ENCODE measurements at places on chromosomes 12 and 14.

GRCh38 chr12:124097701-124098100, 124.7 kb downstream of the ZNF664 start:
- DNase-seq = no peak

DNA sequence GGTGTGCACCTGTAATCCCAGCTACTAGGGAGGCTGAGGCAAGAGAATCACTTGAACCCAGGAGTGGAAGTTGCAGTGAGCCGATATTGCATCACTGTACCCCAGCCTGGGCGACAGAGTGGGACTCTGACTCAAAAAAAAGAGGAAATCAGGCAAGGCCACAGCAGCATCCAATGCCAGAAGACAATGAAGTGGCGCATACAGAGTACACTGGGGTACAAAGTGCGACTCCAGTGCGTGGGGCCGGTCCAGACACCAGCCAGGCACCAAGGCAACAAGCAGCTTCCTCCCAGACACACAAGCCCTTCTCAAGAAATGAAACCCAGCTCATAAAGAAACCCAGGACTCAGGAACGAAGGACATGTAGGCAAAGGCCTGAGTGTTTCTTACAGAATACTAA, 28.2 kb downstream of the TTC7B start:
- no peak for DNase-seq

GRCh38 chr12:52413782-52414345, 7.7 kb upstream of the KRT82 start:
- DNase-seq = no peak

GRCh38 chr12:569091-569676, 94.1 kb downstream of the NINJ2 start:
- DNase-seq = no peak

DNA sequence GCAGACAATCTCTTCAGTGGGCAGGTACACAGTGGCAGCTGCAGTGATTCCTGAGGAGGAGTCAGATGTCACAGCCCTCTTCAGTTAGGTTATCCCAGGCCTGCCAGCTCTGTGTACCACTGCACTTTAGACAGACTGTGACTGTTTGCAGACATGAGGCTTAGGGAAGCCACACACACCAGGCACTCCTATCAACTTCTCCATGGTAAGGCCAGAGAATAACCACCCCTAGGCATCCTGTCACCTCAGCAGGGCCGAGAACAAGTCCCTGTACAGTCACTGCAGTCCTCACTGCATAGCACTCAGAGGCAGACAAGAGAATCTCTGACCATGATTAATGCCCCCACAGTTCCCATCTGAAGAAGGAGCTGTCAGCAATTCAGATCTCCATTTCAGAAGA, 296.5 kb downstream of the GALC start:
- DNase-seq = no peak

DNA sequence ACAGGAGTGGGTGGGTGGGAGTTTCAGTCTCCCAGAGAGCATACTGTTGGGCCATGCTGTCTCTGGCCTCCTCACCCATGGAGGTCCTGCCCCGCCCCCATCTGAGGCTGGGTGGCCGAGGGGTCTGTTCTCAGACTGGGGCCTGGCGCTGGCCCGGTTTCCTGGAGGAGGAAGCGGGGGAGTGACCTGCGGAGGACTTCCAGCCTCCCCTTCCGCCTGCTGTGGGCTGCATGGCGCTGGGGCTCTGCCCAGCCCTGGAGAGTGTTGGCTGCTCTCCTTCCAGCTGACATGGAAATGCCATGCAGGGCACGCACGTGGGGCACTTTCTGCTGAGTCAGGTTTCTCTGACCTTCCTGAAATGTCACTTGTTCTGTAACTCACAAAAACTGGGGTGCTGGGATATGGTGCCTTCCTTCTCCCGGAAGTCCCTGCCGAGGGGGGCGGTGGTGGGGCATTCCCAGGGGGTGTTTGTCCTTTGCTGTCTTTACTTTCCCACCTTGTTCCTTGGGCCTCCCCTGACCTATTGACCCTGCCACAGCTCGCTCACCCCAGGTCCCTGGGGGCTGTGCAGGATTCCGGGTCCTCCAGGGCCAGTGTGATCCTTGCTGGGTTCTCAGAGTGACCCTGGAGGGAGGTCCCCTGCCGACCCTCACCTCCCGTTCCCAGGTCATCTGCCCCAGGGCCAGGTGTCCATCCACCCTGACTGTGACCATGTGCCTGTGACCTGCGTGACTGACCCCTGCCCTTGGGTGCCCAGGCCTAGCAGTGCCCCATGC, 23.6 kb downstream of the PACS2 start:
- DNase-seq = no peak

- no peak for DNase-seq
Measured at GRCh38 chr14:51597261-51598001, 54.3 kb upstream of the FRMD6 start.

GRCh38 chr12:94731733-94732360, 81.5 kb upstream of the TMCC3 start:
- DNase-seq = no peak

- no peak for DNase-seq
Measured at GRCh38 chr12:34591966-34592365, 569.7 kb downstream of the ALG10 start.

DNA sequence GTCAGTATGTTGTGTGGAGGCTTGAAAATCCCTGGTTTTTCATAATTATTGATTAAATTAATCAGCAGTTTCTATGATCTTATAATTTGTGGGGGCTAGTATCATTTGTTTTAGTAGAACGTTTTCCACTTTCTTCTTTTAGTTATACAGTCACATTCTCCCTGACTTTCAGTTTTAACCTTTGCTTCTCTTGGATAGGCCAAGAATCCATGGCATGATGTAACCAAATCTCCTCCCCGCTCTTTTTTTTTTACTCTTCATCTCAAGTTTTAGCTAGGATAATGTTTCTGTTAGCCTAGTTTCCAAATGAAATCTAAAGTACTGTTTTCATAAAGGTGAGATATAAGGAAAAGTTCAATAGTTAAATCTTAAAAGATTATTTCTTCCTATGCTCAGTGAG, 106.5 kb downstream of the TMEM117 start:
- DNase-seq = no peak

- DNase-seq = no peak
Measured at GRCh38 chr14:71398450-71398849, 491.2 kb downstream of the PCNX1 start.

- no peak for DNase-seq
Measured at GRCh38 chr12:42187799-42188198, 43.1 kb upstream of the GXYLT1 start.

Data from bone marrow (tissue), 2 donors.